ENCODE measurements at places on chromosomes 13 and 19.

- DNase-seq: no peak
Observed at GRCh38 chr19:19460258-19460731, 54.8 kb downstream of the GATAD2A start.

DNA sequence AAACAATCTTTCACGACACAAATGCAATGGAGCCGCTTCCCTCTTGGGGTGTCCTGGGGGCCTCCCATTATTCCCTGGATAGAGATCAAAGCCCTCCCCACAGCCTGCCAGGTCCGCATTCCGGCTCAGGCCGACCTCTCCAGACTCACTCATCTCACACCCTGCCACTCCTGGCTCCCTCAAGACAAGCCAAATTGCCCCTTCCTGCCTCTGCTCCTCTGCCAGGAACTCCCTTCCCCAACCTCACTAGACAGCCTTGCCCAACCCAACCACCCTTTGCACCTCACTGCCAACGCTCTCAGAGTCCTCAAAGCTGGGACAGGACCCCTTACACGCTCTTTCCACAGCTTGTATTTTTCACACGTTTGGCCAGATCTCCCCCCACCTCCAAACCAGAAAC lies 1.5 kb downstream of the ABHD17A start:
- DNase-seq: no peak

DNA sequence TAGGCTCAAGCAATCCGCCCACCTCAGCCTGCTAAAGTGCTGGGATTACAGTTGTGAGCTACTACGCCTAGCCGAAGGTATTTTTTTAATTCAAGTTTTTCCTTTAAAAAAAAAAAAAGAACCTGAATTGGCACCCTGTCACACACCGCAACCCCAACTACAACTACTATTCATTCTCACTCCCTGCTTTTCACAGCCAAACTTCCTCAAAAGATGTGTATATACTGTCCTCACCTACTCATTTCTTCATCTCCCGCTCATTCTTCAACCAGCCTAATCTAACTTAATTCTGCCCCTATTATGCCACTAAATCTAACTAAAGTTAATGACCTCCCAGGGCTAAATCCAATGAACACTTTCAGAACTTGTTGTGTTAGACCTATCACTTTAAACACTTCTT lies 12.7 kb upstream of the WBP4 start:
- DNase-seq: no peak

DNA sequence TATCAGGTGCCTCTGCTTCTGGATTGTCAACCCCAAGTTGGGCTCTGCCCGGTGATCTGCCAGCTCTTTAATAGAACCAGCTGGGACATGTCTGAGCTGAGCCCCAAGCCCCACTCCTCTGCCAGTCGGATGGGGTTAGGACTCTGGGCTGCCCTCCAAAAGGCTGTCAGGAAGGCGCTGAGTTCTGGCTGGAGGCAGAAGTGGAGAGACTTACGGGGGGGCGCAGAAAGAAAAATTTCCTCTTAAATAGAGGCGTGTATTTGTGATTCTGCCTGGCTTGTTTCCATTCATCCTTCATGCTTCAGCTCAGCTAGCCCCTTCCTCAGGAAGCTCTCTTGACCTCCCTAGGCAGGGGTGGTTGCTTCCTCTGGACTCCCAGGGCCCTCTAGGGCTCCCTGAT lies 985 bp upstream of the KCNK6 start:
- DNase-seq: no peak

DNA sequence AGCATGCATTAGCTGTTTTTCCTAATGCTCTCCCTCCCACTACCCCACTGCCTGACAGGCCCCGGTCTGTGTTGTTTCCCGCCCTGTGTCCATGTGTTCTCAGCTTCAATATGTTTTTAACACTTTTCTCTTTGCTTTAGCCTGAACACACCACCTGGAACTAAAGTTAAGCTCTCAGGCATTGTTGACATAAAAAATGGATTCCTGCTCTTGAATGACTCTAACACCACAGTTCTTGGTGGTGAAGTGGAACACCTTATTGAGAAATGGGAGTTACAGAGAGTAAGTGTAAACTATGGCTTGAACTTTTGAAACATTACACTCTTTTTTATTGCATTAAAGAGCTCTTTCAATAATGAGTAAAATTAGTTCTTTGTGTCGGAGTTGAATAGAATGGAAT lies 70.1 kb downstream of the TDRD3 start:
- DNase-seq: no peak

GRCh38 chr13:99969919-99970650 lies 1.5 kb downstream of the ZIC5 start:
- DNase-seq: no peak

DNA sequence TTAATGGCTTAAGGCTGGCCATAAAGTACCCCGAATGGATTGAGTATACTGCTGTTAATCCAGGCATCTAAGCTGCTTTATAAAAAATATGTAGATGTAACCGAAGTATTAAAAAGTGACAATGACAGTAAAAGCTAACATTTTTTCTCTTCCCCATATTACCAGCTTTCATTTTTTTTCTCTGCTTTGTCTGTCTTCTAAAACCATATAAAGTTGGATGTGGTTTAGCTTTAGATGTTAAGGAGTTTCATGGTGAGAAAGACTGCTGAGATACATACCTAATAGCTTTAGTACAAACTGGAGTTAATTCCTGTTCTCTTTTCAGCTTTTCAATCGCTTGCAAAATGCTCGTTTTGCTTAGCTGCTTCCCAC lies 838 bp downstream of the AKAP11 start:
- DNase-seq: no peak

GRCh38 chr13:78193846-78194245 lies 275.2 kb upstream of the EDNRB start:
- no peak for DNase-seq

GRCh38 chr19:48296963-48297734 lies 27.3 kb downstream of the ZNF114 start:
- DNase-seq: no peak

DNA sequence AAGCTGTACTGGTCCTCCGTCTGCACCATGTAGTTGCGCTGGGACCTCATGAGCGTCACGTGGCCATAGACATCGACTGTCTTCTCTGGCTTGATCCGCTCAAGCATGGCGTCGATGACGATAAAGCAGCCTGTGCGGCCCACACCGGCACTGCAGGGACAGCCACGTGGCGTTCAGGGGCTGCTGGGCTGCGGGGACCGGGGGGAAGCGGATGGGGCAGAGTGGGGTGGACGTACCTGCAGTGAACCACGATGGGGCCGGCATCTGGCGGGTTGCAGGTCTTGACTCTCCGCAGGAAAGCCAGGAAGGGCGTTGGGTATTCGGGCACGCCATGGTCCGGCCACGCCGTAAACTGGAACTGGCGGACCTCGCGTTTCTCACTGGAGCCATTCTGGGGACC lies 128.5 kb downstream of the PTPRS start:
- DNase-seq: no peak

GRCh38 chr13:30629527-30629926 lies 11.8 kb downstream of the USPL1 start:
- no peak for DNase-seq

GRCh38 chr13:48660361-48661076 lies 6.8 kb downstream of the CYSLTR2 start:
- peak; percentile 19 for DNase-seq

GRCh38 chr13:51659276-51660127 lies 75.2 kb downstream of the WDFY2 start:
- no peak for DNase-seq

GRCh38 chr19:18802354-18802753 lies 11.2 kb upstream of the COMP start:
- no peak for DNase-seq

- DNase-seq: no peak
Observed at GRCh38 chr13:93765062-93765461, 538.5 kb downstream of the GPC6 start.

DNA sequence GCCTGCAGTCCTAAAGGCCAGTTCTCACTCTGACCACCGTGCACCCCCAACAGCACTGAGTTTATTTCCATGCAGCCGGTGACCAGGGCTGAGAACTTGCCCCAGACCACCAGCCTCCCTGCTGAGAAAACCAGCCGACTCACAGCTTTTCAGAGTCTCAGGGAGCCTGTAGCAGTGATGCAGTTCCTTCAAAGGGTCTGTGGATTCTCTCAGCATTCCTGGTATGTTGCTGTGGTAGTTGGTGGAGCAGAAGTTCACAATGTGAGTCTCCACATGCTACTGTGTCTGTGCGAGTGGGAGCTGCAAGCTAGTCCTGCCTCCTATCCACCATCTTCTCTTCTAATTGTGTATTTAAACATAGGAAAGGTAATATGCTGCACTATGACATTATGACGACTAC lies 254.9 kb upstream of the KLF12 start:
- DNase-seq: no peak

- DNase-seq: peak; percentile 91
Observed at GRCh38 chr13:44259045-44260027, 114.3 kb upstream of the SERP2 start.

- no peak for DNase-seq
Observed at GRCh38 chr13:95185311-95185710, 115.9 kb downstream of the ABCC4 start.

- DNase-seq: no peak
Observed at GRCh38 chr19:40701758-40702157, 11.3 kb upstream of the NUMBL start.

Measured in GDM1 (cell line).